Ureter (tissue), 1 donor: ENCODE measurements at places on chromosomes 2 and 18. TPM values are rescaled to one million over a fixed set of nuclear protein-coding genes. Genes with fewer than 3 reads are reported as not detected.

SH3RF3 gene
- 8.0 TPM for total RNA-seq

- DNase-seq: no peak
Measured at GRCh38 chr2:168060986-168061750, 186.2 kb downstream of the STK39 start.

TUBA3E gene
- not detected for total RNA-seq

AQP12B gene
- total RNA-seq: not detected

- no peak for DNase-seq
Measured at GRCh38 chr2:131146231-131146630, 41.1 kb downstream of the PLEKHB2 start.

DNA sequence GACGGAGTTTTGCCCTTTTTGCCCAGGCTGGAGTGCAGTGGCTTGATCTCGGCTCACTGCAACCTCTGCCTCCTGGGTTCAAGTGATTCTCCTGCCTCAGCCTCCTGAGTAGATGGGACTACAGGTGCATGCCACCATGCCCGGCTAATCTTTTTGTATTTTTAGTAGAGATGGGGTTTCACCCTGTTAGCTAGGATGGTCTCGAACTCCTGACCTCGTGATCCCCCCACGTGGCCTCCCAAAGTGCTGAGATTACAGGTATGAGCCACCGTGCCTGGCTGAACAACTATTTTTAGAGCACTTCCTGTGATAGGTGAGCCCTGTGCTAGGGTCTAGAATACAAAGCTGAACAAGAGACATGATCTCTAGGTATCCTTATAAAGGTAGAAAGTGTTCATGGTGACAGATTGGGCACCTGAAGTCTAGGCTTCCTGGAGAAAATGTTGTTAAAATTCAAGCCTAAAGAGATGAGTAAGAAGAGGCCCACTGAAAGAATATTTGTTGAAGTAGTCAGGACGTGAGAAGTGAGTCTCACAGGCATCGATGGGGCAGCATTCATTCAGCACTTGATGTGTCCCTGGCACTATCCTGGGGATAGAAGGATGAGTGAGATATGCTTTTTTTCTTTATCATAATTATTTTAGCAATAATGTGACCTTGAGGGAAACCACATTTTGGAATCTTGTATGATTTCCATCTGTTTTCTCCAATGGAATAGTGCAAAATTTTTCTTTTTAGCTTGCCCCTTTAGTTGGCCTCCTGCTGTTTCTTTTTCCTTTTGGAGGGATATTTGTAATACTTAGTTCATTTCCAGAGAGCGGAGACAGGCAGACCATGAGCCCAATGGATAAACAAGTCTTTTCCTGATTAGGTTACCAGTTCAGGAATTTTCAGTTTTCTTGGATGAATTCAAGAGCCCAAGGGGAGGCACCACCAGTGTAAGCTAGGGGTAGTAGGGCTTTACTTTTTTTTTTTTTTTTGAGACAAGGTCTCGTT, 5.1 kb downstream of the ZNF236 start:
- no peak for DNase-seq

- no peak for DNase-seq
Measured at GRCh38 chr2:42799881-42800280, 7.5 kb upstream of the HAAO start.

SLC25A12 gene
- 36.7 TPM for total RNA-seq

GRCh38 chr2:226030369-226030768, 630.9 kb downstream of the NYAP2 start:
- no peak for DNase-seq

DNA sequence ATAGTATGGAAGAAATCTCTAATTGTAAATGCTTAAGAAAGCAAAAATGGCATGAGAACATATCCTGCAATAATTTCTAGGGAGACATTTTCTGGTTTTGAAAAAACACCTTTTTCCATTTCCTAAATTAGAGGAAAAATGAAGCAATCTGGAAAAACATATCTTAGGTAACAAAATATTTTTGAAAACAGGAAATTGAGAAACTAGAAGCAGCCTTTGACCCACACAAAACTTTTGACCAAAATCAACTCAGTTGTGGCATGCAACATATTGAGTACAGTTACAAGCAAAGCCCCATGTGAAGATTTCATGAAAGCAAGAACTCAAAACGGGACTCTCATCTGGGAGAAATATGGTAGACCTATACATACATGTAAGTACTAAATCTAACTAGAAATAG, 28.6 kb upstream of the CHAC2 start:
- DNase-seq: no peak

DNA sequence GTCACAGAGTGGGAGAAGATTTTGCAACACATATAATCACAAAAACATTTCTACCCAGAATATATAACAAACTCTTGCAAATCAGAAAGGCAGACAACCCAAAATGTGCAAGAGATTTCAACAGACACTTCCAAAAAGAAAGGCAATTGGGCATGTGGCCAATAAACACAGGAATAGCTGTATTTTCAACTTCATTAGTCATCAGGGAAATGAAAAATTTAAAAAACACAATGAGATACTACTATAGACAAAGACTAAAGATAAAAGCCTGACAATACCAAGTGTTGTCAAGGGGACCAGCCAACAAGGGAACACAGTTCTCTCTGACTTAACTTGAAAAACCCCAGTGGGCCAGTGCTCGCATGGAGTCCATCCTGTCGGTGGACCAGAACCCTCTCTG, 40.5 kb downstream of the MTHFD2 start:
- DNase-seq: no peak

GRCh38 chr2:98709535-98709934, 21.4 kb downstream of the MGAT4A start:
- no peak for DNase-seq

DNA sequence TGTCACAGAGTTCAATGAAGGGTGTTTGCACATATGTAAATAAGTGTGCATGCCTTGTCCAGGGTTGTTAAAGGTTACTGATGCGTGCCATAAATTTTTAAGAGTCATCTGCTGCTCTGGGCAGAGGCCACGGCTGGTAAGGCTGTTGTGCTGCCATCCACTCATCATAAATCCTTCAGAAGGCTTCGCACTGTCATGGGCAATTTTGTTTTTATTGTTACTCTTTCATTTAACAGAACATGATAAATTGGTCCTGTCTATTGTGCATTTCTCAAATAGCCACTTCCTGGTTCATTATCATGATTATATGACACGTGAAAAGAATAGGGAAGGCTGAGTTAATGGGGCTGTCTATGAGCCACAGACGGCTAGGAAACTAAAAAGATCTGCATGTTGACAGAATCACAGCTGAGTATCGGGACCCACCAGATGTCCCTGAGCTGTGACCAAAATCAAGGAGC, 634.3 kb upstream of the SOX11 start:
- no peak for DNase-seq

DNA sequence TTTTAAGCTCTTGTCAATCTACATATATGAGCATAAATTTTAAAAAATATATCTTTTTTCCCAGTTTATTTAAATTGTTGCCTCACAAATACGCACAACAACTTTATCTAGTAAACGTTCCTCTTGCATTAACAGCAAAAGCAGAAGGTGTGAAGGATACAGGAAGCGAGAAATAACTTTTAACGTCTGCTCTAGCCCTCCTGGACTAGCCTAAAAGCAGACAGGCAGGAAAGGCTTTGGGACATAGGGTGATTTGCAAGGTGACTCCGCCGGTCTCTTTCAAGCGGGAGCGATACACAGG, 434 bp upstream of the DUSP19 start:
- no peak for DNase-seq

DNA sequence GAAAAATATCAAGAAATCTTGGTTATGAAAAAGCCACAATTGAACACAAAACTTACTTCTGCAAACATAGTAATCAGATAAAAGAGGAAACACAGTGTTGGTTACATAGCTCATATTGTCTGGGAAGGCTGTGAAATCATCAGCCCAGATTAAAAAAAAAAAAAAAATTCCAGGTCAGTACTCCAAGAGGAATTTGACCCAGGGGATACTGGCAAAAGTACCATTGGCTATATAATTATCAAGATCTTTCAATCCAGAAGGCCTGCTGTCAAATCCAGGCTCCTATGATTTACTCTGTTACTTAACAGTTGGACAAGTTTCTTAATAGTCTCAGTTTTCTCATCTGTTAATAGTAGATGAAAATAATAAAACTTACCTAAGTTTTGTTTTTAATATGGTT, 12.9 kb upstream of the IKZF2 start:
- DNase-seq: no peak
